Fibroblast of skin of back (primary cell): ENCODE measurements at places on chromosomes 5 and 9.

DNA sequence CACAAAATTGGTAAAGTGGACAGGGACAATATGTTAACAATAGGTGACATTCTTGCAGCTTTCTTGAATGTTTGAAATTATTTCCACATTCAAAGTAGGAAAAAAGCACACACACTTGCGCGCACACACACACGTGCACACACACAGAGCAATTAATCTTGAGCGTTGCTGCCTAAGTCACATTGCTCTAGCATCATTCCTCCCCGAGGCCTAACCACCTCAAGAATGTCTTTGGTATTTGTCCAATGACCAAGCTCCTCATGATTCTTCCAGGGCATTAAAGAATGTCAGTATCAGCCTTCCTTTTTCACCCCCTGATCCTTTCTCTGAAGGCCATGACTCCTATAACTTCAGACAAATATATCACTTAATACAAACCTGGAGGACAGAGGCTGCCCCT is 198.1 kb downstream of the NPR3 start:
- peak; percentile 79 for DNase-seq

DNA sequence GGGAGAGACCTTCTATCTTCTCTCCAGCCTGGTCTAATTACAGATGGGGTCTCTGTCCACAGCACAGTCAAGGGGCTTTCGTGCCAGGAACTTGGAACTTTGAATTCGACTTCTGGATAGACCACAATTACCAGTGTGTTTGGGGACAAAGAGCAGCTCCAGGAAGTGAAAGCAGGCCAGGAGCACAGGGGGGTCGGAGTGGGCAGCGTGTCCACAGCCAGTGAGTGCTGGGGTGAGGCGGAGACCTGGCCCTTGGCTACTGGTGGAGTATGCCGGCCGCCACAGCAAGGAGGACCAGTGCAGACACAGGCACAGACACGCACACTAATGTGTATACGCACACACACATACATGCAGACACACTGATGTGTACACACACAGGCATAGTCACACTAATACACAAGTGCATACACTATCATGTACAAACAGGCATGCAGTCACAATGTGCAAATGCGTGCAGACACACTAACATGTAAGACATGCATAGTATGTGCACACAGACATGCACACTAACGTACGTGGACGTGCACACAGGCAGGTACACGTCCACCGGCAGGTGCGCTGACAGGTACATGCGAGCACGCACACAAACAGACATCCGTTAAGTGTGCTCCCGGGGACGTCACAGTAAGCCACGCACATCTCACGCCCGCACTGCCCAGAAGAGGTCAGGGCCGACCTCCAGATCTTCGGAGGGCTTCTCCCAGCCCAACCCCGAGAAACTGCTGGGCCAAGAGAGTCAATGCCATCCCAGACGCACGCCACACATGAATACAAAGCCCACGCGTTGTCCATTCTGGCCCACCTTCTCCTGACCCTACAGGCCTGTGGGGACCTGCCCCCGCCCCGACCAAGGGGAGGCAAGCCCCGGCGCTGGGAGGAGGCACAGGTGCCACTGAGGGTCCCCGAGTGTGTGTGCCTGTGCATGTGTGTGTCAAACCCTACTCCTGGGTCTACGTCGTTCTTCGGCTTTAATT is 46.5 kb downstream of the NKD2 start:
- no peak for DNase-seq

DNA sequence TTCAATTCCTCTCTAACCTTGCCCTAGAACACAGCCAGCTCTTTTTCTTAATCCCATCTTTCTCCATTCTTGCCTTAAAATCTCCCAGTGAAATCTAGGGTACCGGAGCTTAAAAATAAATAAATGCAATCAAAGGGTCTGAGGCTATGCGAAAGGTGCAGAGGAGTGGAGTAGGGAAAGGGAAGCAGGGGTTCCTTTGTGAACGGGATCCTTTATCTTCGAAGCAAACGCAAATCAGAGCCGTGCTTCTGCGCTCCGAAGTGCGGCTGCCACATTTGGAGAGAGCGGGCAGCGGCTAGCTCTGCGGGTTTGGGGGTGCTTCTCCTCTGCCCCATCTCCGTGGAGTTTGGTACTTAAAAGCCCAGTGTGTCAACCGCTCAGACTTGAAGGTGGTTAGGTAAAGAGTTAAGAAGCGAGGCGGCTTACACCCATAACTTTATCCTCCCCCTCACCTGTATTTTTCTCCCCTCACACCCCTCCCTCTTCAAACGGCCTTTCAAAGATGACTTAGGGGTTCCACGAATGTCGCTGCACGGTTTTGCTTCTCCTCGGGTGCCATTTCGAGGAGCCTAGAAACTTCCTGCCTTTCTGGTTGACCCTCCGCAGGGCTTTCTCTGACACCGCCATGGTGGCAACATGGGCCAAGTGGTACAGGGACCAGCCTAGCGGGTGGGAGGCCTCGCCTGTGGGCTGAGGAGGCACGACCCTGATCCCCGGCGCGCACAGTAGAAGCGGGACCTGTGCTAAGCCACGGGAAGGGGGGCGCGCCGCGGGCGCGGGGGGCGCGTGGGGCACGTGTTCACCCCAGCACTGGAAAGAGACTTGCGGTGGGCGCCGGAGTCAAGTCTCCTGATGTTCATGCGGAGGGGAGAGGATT is 31.7 kb upstream of the NFIB start:
- no peak for DNase-seq

DNA sequence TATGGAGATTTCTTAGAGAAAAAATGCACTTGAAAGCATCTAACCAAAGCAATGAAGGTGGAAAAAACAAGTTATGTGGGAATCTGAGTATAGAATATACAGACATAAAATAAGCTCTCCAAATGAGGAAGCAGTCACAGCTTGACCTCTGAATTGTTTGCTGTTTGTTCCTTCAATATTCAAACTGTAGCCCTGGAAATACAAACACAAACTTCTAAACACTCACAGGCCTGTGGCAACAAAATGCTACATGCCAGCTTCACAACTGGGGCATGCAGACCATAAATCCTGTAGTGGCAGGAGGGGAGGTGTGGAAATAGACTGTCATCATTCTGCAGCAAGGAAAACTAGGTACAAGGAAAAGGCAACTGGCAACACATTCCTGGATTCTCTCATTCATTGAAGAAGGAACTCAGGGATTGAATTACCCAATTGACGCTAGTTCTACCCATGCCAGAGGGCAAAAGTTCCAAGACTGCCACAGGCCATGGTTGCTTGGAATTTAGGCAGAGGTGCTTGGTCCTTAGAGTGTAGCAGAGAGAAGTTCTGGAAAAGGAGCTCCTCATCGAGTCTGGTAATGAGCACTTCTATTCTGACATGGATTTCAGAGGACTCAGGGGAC is 349.6 kb downstream of the PDE4D start:
- DNase-seq: no peak

- peak; percentile 99 for DNase-seq
Measured at GRCh38 chr5:57494104-57495098, 11.8 kb upstream of the ACTBL2 start.

DNA sequence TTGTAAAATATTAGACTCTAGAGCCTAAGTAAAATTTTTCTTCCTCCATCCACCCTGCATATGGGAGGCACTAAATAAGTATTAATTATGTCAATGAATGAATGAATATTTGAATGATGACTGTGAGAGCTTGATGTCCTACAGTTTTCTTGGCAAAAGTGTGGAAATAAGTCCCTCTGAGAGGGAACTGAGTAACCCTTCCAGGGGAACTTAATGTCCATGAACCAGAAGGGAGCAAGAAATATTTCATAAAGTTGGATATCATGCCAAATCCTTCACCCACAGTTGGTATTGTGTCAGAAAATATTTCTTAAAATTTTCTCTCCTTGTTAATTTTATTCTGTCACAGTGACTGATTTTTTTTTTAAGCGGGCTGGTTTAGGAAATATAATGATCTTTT is 36.6 kb downstream of the NNT start:
- no peak for DNase-seq

DNA sequence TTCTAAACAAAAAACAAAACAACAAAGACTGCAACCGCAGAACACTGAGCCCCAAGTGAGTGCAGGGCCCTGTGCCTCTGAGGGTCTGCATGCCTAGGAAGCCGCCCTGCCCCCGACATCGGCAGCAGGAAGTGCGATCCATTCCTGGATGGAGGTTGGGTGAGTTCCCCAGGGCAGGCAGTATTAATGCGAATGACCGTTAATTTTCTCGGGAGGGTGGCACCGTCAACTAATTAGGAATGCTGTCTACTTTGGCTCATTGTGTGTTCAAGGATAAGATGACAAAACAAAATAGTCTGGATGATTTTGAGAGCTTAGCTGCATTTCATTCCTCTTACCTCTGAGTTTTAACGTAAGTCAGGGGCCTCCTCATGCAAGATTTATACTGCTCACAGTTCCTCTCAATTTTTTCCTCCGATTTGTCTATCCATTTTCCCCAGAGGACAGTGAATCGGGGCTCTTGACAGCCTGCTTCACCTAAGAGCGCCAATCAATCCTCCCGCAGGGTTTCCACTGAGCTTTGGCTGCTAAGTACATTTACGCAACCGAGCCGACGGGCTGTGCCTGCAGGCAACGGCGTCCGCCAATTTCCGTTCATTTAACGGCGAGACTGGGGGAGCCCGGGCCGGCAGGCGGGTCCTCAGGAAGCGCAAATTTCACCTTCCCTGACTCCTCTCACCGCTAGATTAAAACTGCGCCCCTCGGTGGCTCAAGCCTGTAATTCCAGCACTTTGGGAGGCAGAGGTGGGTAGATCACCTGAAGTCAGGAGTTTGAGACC is 2.9 kb upstream of the NXNL2 start:
- peak; percentile 13 for DNase-seq

DNA sequence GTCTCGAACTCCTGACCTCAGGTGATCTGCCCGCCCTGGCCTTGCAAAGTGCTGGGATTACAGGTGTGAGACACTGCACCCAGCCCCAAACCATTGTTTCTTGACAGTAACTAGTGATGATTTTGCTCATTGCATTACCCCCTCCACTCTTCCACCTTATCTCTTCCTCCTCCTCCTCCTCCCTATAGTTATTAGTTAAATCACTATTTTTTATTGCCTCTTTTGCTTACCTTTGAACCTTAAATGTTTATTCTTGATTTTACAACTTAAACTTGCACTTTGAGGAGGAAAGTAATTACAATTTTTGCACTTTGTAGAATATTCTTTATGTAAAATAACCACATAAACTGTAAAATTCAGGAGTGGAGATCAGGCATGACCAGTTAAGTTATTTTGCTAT is 35.7 kb downstream of the RASGRF2 start:
- no peak for DNase-seq
